Kidney epithelial cell (primary cell): ENCODE measurements at places on chromosomes 13 and 19. TPM values are rescaled to one million over a fixed set of nuclear protein-coding genes. Genes with fewer than 3 reads are reported as not detected.

DNA sequence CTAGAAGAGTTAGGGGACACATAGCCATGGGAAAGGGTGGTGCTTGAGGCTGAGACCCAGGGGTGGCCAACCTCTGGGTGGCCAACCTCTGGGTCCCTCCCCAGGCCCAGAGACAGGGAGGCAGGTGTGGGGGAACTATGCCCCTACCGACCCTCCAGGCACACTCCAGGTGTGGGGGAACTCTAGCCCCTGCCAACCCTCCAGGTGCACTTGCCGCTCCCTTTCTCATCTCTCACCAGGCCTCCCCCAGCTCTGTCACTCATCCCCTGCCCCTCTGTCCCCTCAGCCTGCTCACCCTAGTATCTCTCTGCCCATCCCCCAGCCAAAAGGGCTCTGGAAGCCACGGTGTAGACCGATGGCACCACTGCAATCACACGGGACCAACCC lies 10.6 kb upstream of the VSTM2B start:
- no peak for DNase-seq

GRCh38 chr19:15549581-15549980 lies 41.3 kb downstream of the CYP4F22 start:
- DNase-seq = no peak

GRCh38 chr13:28316129-28316528 lies 177.8 kb downstream of the PAN3 start:
- DNase-seq = no peak

GRCh38 chr13:110216398-110217041 lies 90.4 kb downstream of the COL4A1 start:
- peak; percentile 47 for DNase-seq

- no peak for DNase-seq
Measured at GRCh38 chr19:36010402-36010801, 1.8 kb upstream of the SYNE4 start.

GRCh38 chr13:60155978-60156377 lies 7.8 kb downstream of the DIAPH3 start:
- DNase-seq = no peak

GRCh38 chr19:55289117-55289796 lies 5.5 kb downstream of the BRSK1 start:
- DNase-seq = no peak

- no peak for DNase-seq
Measured at GRCh38 chr13:114279758-114280355, 1.5 kb upstream of the UPF3A start.

GRCh38 chr13:31986676-31987470 lies 44.7 kb upstream of the FRY start:
- no peak for DNase-seq

DNA sequence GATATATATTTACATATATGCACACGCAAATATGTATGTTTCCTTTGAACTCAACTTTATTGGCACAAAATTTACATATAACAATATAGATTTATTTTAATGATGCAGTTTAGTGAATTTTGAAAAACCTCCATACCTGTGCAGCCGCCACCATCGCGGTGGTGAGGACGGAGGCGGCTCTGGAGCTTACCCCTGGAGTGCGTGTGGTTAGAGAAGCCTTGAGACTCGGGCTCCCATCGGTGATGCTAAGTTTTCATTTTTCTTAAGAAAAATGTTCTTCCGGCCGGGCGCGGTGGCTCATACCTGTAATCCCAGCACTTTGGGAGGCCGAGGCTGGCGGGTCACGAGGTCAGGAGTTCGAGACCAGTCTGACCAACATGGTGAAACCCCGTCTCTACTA lies 31.8 kb downstream of the GJA3 start:
- no peak for DNase-seq

DNA sequence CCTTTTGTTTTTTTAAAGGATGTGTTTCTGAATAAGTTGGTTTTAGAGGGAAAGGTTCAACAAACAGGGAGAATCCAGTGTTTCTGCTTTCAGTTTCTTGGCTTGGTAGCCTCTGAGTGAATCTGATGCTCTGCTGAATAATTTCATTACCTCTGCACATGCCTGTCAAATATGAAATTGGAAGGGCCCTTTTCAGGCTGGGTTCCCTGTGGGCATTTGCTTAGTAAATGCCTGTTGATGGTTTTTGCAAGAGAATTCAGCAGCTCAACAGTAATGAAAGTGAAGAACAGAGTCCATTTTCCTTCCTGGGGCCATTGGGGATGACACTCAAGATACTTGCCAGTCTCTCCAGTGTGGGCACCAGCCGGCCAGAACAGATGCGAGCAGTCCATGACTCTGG lies 74.3 kb downstream of the GPR12 start:
- no peak for DNase-seq

- DNase-seq = no peak
Measured at GRCh38 chr13:98142380-98143156, at the start of gene FARP1. Gene FARP1 (plus strand): TSS chr13:98143094. CDS start chr13:98213243, 70,149 bp downstream.

- no peak for DNase-seq
Measured at GRCh38 chr19:19461671-19462622, 53.4 kb downstream of the TSSK6 start.

- DNase-seq = no peak
Measured at GRCh38 chr19:49362048-49362928, at the start of gene TEAD2. Gene TEAD2 (minus strand): TSS chr19:49362416. CDS start chr19:49360075, 2,341 bp downstream.

- DNase-seq = no peak
Measured at GRCh38 chr13:100315522-100315921, 226.6 kb downstream of the PCCA start.

DNA sequence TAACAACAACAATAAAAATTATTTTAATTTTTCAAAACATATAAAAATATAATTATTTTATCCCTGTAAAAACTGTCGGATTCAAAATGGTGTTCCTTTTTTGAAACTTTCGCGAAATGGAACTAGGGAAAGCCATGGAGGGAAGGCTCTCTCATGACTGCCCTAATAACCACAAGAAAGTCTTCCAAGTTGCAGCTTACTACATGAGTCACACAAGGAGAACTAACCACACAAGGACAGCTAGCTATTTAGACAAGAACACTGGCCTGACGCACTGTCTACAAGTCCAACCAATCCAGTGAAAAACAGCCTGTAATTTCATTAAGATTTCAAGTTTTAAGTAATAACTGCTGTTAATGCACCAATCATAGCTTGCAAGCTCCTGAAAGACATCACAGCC lies 319.2 kb upstream of the PCDH9 start:
- DNase-seq = peak; percentile 51

DNA sequence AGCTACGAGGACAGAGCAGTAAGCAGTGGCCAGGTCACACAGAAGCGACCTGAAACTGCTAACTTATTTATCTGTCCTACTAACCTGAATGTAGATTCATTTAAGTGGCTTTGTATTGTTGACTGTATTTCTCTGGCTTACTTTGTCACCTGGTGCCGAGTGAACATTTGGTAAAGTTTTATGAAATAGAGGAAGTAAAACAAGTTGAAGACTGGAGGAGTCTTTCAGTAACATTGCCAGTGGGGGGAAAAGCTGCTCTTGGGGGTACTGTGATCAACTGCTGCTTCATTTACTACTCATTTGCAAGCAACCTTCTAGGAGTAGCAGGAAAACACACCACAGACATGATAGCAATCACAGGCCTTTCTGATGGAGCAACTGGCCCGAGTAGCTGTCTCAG lies 615.0 kb downstream of the FGF9 start:
- no peak for DNase-seq

GRCh38 chr19:48628486-48629296 lies 8.5 kb downstream of the DBP start:
- no peak for DNase-seq

DNA sequence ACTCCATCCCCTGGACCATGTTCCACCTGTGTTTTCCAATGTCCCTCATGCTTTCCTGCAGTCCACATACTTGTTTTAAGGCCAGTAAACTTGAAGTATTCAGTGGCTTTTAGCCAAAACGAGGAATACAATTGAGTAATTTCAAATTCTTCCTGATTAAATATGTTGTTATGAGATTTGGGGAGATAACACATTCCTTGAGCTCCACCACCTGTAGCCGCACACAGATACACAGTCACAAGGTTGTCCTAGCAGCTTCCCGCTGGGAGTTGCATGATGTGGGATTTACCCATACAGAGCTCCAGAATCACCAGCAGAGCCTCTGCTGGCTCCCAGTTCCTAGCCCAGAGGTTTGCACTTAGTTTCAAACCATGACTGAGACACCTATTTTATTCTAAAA lies 53.6 kb upstream of the FRY start:
- DNase-seq = no peak

DNA sequence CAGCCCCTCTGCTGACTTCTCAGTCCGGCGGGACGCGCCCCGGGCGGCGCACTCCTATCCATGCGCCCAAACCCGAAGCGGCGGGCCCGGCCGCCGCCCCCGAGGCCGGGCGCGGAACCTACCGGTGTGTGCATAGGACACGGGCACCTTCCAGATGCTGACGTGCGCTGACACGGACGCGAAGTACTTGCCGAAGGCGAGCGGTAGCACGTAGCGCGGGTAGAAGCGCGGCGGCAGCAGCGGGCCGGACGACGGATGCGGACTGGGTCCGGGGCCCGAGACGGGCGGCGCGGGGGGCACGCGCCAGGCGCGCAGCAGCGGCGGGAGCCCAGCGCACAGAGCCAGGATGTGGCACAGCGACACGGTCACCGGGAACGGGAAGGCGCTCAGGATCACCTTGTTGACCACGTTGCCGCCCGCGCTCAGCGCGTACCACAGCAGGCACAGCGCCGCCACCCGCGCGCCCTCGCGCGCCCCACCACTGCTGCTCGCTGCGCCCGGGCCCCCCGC lies 338 bp downstream of the SLC35E1 start:
- DNase-seq = no peak

DNA sequence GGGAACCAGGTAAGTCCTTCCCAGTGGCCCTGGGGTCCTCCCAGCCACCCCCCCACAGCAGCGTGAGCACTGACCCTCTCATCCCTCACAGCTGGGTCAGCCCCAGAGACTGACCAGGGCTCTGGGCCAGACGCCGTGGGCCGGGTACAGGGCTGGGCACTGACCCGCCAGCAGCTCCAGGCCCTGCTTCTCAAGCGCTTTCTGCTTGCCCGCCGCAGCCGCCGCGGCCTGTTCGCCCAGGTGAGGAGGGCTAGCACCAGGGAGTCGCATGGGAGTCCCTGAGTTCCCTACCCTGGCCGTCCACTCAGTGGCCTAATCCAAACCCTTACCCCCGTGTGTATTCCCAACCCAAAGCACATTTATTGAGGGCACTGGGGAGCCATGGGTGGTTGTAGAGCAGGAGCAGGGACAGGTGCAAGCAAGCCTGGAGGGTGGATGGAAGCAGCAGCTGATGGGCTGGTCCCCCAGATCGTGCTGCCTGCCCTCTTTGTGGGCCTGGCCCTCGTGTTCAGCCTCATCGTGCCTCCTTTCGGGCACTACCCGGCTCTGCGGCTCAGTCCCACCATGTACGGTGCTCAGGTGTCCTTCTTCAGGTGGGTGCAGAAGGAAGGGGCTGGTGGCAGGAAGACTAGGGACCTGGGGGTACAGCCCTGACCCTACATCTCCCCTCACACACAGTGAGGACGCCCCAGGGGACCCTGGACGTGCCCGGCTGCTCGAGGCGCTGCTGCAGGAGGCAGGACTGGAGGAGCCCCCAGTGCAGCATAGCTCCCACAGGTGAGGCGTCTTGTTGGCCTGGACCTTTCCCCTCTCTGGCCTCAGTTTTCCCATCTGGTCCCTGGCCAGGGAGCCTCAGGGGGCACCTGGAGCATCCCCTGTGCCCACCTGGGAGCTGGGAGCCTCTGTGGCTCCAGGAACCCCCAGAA lies 12.6 kb upstream of the ARHGAP45 start:
- DNase-seq = no peak

DNA sequence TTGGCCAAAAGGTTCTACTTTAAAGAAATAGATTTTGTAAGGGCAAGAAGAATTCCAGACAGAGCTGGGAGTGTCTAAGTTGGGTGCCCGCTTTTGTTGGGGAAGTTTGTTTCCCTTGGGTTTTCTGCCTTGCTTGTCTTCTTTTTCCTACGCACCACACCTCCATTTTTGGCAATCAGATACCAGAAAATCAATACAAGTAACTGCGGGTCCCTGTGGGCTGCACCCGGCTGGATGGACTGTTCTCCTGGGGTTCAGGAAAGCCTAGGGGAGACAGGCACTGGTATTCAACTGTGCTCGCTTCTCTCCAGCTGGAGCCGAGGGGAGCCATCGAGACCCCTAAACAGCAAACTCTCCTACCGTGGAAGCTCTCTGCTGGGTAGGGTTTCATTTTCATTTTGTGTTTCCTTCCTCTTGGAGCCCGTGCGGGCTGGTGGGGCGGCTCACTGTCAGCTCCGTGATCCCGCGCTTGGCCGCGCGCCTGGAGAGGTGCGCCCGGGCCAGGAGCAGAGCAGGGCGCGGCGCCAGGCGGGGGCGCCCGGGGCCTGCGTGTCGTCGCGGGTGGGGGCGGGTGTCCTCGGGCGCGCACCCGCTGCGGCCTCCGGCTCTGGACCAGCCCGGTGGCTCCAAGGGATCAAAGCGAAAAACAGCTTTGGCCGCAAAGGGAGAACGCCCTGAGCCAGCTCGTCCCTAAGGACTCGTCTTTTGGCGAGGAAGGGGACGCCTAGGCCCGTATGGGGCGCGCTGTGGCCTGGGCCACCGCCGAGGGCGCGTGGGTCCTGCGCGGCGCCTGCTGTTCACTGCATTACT lies 347.2 kb downstream of the ZNF536 start:
- no peak for DNase-seq

DNA sequence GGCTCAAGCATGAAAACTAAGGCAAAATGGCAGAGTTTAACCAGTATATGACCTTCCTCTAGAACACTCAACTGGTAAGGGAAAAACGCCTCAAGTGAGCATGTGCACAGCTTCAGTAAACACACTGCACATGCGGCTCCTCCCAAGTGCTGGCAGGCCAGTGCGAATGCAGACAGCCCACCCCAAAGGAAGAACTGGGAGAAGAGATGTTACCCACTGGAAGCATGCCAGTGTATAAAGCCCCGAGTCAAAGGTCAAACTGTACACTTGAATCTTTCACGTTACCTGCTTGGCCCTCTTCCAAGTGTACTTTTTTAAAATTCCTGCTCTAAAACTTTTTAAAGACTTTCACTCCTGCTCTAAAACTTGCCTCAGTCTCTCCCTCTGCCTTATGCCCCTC lies 19.2 kb upstream of the RCBTB1 start:
- no peak for DNase-seq

DNA sequence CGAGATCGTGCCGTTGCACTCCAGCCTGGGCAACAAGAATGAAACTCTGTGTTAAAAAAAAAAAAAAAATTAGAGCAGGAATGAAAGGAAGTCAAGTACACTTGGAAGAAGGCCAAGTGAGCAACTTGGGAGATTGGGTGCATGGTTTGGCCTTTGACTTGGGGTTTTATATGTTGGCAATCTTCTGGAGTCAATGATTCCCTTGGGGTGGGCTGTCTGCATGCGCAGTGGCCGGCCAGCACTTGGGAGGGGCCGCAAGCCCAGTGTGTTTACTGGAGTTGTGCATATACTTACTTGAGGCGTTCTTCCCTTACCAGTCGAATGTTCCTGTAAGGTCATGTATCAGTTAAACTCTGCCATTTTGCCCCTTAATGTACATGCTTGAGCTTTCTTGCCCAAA lies 103.9 kb downstream of the FAM216B start:
- DNase-seq = no peak

- no peak for DNase-seq
Measured at GRCh38 chr13:50261130-50261901, 246.1 kb downstream of the KCNRG start.

- DNase-seq = no peak
Measured at GRCh38 chr19:17775991-17776803, 18.7 kb upstream of the B3GNT3 start.

Gene FGF14
- under 0.01 TPM in 1 of 2 replicates, not detected in the other for total RNA-seq

Gene DENND1C
- 1.6 and 4.6 TPM in 2 replicates for total RNA-seq

Gene ZNF534
- not detected in 2 replicates for total RNA-seq

Gene IGSF23
- 0.13 TPM in 1 of 2 replicates, not detected in the other for total RNA-seq

Gene PNPLA6
- total RNA-seq = 134 and 163 TPM in 2 replicates

Gene ZNF468
- 30.9 and 42.5 TPM in 2 replicates for total RNA-seq

Gene ZNF432
- total RNA-seq = 4.3 and 4.7 TPM in 2 replicates

Gene CYP4F11
- 0.38 TPM in 1 of 2 replicates, not detected in the other for total RNA-seq

Gene ZNF529
- 8.4 and 16.3 TPM in 2 replicates for total RNA-seq

Gene TMEM59L
- 3.8 and 6.5 TPM in 2 replicates for total RNA-seq

Gene THAP8
- total RNA-seq = 12.0 and 16.3 TPM in 2 replicates
